ENCODE measurements at places on chromosomes 4 and X.

- DNase-seq = no peak
Observed at GRCh38 chr4:88202443-88202842, 44.0 kb upstream of the ABCG2 start.

- DNase-seq = no peak
Observed at GRCh38 chr4:1381181-1381621, 25.0 kb downstream of the NKX1-1 start.

- DNase-seq = peak; percentile 22
Observed at GRCh38 chrX:138745196-138745595, 33.7 kb upstream of the FGF13 start.

GRCh38 chr4:56908206-56909085, 746 bp downstream of the REST start:
- no peak for DNase-seq

- no peak for DNase-seq
Observed at GRCh38 chr4:158966091-158966490, 136.8 kb upstream of the RAPGEF2 start.

DNA sequence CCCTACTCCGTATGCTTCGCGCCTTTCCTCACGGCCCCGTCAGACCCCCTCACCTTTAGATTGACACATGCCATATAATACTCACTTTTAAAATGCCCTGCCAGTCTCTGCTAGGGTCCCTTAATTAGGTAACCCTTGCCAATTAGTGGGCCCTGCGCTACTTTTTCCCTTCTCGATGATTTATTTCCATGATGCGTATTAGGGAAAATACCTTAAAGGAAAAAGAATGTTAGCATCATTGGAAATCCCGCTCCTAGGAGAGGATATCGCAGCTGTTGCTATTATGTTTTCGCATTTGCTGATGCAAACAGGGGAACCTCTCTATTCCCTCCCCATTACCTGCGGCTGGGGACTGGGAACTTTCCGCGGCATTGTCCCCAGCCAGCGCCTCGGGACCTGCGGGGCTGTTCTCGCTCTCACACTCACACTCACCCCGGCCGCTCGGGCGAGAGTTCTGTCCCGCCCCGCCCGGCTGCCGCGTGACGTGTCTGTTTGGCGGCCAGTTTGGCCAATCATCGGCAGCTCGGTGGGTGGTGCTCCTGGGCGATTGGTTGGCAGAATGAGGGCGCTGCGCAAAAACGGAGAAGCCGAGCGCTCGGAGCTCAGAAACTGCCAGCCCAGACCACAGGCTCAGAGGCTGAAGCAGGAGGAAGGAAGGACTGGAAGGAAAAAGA, at the start of gene PCDH10:
Gene PCDH10, plus strand, starts transcription at position 605 of the 674 bp plus-strand sequence. CDS start 847 bp downstream, outside the sequence.
- peak; percentile 56 for DNase-seq

DNA sequence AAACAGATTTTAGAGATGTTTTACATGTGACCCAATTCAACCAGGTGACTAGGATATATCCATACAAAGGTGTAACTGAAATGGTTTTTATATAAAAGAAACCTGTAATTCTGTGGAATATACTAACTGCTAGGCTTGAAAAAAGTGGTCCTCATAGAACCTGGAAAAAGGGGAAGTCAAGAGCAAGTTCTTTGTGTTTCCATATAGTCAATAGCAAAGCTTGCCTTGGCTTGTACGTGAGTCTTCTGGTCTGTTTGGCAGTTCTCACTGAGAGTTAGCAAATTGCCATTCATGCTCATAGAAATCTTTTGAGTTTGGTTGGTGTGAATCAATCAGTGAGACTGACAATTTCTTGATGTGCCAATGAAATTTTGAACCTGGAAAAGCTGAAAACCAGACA, 79.4 kb upstream of the SMIM10 start:
- no peak for DNase-seq

- DNase-seq = no peak
Observed at GRCh38 chr4:74156521-74156920, 1.4 kb upstream of the MTHFD2L start.

DNA sequence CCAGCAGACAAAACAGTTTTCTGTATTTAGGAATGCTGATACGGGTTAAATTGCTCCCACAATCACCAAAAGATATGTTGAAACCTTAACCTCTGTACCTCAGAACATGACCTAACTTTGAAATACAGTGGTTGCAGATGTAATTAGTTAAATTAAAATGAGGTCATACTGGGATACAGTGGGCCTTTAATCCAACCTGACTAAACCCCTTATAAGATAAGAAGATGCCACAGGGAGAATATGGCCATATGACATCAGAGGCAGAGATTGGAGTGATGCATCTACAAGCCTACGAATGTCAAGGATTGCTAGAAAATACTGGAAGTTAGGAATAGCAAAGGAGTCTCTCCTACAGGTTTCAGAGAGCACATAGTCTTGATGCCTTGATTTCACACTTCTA, 32.1 kb upstream of the PARM1 start:
- DNase-seq = no peak

- no peak for DNase-seq
Observed at GRCh38 chr4:138473339-138473738, 231.2 kb upstream of the SLC7A11 start.

DNA sequence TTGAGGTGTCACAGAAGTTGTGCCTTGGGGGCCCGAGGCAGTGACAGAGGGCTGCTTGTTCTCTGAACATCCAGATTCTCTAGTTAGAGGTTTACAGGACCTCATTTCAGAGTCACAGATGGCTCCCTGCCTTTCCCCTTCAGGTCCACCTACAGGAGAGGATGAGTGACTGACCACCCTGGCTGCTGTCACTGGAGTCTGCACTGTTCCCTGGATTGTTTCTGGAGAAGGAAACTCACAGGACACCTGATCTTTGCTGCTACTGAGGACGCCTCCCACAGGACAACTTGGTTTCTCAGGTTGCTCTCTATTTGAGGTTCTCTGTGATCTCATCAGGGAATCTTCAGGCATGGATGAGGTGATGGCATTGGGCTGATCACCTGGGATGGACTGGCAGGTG, 58.3 kb downstream of the GPRIN3 start:
- DNase-seq = peak; percentile 24

All from NCI-H1092 (cell line).